SK-N-DZ (cell line): ENCODE measurements at places on chromosomes 2 and 18.

- no peak for DNase-seq
These were observed 131.6 kb downstream of the CDH2 start for GRCh38 chr18:28045176-28045810.

DNA sequence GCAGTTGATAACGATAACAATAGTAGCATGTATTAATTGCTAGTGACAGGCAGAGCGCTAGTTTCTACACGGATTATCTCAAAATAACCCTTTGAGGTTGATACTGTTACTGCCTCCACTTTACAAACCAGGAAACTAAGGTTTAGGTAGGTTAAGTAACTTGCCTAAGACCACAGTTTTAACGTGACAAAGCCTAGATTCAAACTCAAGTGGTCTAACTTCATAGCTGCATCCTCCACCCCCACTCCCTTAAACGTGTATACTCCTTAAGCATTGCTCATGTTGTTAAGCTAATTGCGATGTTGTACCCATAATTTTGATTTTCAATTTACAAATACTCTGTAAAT lies 1.2 kb downstream of the ME2 start:
- peak; percentile 3 for DNase-seq

GRCh38 chr2:8849327-8849726 lies 11.9 kb upstream of the KIDINS220 start:
- no peak for DNase-seq

- DNase-seq = no peak
These were observed 8.1 kb downstream of the NEU2 start for GRCh38 chr2:233040571-233040970.

DNA sequence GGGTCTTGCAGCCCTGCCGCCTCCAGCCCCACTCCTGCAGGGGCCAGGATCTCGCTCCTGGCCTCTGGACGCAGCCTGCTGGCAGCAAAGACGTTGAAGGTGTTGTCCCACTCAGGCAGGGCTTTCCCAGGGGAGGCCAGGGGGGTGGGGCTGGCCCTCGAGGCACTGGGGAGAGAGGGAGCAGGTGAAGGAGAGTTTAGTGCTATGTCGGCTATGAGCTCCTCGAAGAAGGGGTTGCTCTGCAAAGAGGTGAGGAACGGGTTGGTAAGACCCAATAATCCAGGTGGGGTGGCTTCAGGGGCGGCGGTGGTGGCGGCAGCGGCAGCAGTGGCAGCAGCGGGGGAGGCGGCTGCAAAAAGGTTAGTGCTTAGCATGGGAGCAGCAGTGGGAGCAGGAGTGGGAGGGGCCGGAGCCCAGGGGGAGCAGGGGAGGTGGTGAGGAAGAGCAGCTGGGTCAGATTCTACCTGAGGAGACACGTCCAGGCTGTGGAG lies 9.7 kb upstream of the SFXN5 start:
- DNase-seq = no peak

DNA sequence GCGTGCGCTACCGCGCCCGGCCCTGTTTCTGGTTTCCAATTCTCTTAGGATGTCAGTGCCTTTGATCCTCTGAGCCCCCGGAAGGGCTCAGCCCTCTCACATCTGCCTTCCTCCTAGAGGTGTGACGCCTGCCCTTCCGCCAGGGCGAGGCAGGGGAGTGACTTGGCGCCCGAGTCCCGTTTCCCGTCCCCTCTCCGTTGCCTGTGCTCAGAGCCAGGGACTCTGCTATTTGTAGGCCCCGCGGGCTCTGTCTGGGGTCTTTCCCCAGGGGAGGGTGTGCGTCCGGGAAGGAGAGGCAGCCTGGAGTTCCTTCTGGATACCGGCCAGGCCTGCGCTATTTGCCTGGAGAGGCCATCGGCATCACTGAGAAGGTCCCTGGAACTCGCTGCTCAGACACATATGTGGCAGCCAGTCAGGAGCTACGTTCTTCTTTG lies 103.7 kb upstream of the TAF1B start:
- DNase-seq = no peak

DNA sequence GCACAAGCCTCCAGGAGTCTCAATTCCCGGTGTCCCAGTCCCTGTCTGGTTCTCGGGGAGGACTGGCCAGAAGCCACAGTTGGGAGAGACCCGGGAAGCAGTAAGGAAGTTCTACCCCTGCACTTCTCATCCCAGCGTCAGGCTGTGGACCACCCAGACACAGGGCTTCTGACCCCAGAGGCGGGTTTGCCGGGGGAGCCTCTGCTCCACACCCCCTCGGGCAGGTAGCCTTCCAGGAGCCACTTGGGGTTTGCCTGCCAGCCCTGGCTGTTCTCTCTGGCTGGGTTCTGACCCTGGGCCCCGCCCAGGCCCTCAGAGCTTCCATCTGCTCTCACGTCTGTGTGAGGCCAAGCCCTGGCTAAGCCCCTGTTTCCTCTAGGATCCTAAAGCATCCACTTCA lies 94.4 kb upstream of the GPC1 start:
- no peak for DNase-seq

DNA sequence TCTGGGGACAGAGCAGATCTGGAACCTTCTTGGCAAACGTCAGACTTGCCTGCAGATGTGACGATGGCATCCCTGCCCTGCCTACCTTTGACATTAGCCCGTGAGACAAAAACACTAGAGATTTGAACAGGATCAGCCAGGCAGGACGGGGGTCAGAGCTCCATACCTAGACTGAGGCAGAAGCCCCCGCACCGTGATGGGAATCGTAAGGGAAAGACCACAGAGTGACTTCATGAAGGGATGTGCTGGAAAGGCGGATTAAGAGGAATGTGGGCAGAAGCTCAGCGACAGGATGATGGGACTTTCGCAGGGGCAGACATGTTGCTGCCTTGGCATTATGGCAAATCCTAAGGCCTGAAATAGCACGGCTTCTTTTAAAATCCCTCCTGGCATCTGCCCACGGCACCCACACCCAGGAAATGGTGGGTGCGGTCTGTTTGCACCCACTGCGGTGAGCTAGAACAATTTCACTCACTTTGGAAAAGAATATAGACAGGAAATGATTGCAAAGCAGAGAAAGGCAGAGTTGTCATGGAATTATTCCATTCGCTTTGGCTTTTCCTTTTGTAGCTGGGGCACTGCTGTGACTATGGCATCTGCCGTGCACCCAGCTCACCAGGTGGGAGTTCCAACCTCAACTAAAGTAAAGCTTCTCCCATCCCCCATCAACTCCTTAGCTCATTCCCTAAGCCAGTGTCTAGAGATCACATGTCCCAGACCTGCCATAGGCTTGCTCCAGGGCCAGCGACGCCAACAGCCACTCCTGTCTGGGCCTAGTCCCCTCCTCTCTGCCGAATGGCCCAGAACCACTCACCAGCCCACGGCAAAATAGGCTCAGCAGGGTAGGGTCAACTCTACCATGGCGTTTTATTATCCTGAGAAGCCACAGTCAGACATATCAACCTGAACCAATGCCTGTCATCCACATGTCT lies 112.7 kb upstream of the NPAS2 start:
- DNase-seq = no peak

DNA sequence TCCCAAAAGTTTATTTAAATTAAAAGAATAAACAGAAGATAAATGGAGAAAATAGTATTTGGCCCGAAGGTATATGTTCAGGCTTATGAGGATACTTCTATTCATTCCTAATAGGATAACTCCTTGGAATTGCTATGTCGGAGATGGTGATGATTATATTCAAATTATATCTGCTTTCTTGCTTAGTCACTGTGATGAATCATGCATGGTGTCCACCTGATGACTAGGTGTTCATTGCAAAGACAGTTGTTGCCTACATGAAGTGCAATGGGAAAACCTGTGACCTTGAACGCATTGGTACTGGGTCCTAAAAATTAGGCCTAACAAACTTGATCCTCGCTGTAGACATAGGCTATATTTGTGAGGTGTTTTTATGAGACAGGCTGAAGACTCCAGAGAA lies 617.3 kb upstream of the ZEB2 start:
- no peak for DNase-seq

DNA sequence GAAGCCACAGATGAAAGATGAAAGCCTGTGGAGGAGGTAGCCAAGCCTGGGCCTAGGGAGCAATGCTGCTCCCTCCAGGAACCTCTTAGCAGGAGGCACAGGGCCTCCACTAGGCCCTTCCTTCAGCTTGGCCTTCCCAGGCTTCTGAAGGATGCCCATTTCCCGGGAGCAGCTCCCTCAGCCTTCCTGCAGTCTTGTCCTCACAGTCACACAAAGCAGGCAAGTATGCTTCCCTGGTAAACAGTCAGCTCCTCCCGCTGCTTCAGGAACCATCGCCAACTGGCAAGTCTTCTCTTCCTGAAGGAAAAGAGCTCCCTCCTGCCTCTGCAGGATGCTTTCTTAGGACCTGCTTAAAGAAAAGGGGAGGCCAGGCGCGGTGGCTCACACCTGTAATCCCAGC lies 53.2 kb downstream of the SMAD7 start:
- DNase-seq = no peak

DNA sequence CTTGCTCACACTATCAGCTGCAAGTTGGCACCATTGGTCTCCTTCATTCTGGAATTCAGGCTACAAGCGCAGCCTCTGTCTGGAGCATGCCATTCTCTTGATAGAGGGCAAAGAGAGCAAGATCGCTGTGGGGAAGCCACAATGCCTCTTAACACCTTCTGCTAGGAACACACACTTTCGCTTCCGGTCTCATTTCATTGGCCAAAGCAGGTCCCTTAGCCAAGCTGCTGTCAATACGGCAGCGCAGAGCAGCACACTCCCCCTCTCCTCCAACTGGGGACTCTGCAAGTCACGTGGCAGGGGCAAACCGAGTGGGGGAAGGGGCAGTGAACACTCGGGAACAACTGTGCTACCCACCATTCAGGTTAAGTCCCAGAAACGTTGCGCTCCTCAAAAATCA lies 98.1 kb downstream of the MMADHC start:
- no peak for DNase-seq

GRCh38 chr2:652881-653480 lies 24.2 kb downstream of the TMEM18 start:
- no peak for DNase-seq
